ENCODE measurements at places on chromosomes 1 and 21.

- DNase-seq: peak; percentile 20
Observed at GRCh38 chr1:159598196-159598595, 10.6 kb downstream of the APCS start.

DNA sequence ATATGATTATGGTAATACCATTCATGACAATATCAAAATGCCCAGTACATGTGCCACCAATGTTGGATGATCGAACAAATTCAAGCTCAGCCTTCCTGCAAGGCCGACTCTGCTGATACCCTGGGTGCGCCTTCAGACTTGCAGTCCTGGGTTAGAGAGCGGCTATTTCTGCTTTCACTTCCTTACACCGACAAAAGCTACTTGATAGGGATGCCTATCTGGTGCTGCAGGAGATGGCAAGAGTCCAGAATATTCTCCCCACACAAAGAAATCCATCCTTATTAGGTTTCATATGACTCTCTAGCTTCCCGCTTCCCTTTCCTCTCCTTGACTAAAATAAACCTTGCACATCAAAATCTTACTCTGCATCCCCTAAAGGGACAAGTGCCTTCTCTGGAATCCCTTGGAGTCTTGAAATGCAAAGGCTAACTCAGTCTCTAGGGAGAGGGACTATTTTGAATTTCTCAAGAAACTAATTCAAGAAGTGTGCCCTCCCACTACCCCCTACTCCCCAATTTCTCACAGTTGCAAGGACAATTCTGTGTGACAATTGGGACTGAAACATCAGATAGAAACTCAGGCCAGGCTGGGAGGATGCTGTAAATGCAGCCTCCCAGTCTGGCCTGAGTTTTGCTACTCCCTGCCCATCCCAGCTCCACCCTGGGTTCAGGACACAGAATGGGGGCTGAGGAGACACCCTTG lies 103.1 kb upstream of the USP24 start:
- no peak for DNase-seq

DNA sequence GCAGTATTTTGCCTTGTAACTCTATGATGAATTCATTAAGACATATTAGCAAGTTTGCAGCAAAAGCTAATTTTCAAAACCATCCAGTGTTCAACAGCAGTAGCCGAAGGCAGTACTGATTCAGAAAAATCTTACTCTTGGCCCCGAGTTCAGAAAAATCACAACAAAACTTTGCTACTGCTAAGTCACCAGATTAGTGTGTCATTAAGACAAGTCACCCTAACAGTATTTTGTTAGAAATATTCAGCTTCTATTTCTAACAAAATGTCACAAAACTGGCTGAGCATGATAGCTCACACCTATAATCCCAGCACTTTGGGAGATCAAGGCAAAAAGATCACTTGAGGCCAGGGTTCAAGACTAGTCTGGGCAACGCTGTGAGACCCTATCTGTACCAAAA lies 8.2 kb downstream of the GTF2B start:
- DNase-seq: no peak

GRCh38 chr1:201346337-201346939 lies 31.0 kb downstream of the TNNT2 start:
- peak; percentile 17 for DNase-seq

- DNase-seq: no peak
Observed at GRCh38 chr1:59788825-59789224, 25.9 kb upstream of the HOOK1 start.

DNA sequence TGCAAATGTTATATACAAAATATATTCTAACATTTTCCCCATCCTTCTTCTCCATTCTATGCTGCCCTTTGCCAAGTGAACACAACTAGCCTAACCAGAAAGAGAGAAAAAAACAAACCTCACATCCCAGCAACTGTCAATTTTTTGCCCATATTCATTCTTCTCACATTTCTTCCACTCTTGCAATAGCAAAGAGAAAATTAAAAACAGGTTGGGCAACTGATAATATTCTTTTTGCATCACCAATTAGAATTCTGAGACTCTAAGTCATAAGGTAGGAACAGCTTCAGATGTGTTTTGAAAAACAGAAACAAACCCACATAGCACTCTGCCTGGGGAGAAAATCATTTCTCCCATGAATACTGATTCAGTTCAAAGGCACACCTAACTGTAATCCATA lies 25.2 kb upstream of the EXO1 start:
- no peak for DNase-seq

DNA sequence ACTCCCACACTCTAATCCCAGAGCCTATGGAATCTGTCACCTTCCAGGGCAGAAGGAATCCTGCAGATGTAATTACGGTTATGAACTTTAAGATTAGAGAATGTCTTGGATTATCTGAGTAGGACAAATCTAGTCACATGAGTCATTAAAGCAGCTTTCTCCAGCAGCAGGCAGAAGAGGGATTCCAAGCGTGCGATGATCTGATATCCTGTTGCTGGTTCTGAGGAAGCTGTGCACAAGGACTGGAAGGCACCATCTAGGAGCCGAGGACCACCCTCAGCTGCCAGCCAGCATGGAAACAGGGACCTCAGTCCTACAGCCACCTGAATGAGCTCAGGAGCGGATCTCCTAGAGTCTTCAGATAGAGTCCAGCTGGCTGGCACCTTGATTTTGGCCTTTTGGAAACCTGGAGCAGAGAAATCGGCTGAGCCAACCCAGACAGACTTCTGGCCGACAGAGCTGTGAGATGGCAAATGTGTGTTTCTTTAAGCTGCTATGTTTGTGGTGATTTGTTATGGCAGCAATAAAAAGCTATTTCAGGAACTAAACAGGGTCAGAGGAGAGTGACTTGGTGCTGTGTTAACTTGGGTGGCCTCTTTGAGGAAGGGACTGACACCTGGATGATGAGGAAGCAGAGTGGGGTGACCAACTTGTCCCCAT lies 34.5 kb downstream of the LRRN2 start:
- DNase-seq: no peak

DNA sequence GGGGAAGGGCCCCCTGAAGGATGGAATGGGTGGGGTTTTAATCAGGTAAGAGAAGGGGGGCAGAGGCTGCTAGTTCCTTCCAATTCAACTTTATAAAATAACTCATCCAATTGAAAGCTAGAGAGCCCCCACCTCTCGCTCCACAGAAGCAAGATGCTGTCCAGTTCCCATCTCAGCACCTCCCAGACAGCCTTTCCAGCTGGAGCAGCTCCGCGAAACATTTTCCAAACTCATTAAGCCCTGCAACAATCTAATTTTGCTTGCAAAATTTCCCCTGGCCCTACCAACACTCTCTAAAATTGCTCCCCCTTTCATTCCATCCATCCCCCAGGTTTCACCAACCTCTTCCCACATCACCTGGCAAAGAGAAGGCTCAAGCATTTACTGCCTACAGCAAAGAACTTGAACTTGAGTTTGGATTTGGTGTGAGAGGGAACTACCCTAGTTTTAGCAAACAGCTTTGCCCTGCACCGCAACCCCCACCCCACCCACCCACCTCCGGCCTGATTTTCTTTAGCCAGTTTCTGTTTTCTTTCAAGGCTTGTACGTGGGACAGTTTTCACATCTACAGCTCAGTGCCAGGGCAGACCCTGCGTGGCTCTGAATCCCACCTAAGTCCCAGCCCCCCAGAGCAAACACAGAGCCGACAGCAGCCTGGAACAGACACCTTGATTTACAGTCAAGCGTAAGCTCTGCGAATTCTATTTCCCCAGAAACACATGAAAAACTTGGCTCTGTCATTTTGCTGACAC lies 46.7 kb downstream of the SYF2 start:
- DNase-seq: no peak

DNA sequence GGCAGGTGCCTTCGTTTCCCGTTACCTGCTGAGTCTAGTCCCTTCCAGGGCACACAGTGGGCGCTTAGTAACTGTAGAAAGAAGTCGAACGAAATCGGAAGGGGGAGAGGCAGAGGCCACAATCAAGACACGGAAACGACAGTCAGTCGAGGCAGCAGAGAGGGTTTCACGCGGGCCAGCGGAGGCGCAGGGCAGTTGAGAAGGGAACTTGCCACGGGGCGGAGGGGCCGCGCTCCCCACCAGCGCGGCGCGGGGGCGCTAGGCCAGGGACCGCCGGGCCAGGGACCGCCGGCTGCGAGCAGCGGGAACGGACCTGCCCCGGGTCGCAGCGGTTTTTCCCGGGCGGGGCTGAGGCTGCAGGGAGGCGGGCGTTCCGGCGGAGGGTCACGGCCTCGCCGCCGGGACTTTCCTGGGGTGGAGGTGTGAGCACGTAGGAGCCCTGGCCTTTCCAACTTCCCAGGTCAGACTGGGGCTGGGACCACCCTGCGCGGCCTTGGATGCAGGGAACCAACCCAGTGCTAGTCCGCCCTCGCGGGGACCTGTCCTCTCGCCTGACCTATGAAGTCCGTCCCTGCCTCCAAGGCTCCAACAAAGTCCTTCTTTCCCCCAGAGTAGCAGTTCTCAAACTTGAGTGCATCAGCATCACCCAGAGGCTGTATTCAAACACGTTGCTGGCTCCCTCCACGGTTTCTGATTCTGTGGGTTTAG lies 150.1 kb upstream of the FGGY start:
- no peak for DNase-seq

GRCh38 chr21:37861561-37861960 lies 54.7 kb downstream of the KCNJ6 start:
- no peak for DNase-seq

DNA sequence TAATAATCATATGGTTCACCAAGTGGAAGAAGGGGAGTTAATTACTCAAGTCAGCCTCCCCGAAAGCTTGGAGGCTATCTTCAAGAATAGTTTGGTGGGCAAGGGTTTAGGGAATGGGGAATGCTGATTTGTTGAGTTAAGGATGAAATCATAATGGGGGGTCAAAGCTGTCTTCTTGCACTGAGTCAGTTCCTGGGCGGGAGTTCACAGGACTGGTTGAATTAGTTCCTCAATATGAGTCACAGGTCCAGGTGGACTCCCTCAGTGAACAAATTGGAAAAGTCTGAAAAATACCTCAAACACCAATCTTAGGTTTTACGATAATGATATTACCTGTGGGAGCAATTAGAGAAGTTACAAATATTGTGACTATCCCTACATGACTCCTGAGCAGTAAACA lies 115.2 kb upstream of the COA6 start:
- no peak for DNase-seq

DNA sequence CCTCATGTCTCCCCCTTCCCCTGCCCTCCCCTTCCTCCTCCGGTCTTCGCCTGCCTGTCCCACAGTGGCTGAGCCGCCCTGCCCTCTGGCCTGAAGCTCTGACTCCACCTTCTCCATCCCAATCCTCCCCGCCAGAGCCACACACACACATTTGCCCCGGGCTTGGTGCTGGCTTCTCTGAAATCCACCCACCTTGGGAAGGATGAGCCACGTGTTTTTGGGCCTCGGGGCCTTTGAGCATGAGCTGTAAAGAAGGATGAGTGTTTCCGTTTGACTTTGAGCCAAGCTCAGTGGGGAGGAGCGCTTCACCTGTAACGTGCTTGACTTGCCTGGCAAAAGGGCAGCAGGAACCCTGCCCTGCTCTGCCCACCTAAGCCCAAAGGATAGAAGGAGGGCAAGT lies 295.1 kb downstream of the SIPA1L2 start:
- DNase-seq: no peak
